ENCODE measurements at places on chromosomes 16 and 17.

DNA sequence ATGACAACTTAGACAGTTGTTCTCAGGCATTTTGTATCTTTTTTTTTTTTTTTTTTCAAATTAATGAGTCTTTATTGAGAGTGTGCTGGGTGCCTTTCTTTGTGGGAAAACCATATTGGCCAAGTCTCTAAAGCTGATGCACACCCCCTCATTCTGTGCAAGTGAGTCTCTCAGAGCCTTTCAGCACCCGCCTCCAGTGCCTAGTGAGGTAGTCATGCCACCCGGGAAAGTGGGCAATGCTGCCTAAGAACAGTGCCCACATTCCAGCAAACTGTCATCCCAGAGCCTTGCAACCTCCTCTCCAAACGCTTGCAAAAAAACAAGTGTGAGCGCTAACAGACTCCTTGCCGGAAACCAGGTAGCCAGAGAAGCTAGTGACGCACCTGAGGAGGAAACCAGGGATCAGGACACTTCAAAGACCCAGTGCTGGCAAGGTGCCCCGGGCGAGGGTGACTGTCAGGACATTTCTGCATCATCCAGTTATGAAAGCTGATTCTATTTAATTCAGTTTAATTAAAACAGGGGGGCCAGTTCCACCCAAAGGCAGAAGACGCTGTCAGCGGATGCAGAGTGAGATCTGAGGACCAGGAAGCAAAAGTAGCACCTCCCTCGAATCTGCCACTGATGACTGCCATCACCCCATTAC lies 34.9 kb downstream of the SMARCE1 start:
- no peak for DNase-seq

DNA sequence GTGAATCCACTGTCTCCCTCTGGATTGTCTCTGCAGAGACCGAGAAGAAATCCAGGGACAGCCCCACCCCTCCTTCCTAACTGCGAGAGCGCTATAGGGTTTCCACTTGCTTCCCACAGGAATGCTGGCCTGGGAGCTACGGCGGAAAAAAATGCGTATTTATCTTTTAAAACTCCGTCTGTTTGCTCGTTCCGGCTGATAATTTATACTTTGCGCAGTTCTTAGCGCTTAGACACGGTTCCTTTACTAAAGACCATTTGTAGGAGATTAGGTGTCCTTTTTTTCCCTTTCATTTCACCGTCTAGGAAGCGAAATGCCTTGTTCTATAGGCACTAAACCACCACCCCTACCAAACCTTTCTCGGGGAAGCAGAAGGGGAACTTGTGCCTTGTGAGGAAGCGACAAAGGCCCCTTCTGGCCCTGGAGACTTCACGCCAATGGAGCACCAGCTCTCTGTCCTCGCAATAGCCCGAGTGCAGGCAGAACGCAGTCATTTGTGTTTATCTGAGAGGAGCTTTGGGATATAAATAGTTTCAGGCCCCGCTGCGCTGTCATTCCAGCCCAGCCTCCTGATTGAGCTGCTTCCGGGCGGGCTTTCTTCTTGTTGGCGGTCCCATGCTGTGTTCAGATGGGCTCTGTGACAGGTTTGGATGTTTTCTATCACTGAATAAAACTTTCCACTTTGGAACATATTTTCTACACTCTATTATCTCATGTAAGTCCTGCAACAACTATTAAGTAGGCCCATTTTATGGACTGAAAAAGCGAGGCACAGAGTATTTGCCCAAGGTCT lies 791 bp upstream of the SUPT4H1 start:
- DNase-seq: no peak

DNA sequence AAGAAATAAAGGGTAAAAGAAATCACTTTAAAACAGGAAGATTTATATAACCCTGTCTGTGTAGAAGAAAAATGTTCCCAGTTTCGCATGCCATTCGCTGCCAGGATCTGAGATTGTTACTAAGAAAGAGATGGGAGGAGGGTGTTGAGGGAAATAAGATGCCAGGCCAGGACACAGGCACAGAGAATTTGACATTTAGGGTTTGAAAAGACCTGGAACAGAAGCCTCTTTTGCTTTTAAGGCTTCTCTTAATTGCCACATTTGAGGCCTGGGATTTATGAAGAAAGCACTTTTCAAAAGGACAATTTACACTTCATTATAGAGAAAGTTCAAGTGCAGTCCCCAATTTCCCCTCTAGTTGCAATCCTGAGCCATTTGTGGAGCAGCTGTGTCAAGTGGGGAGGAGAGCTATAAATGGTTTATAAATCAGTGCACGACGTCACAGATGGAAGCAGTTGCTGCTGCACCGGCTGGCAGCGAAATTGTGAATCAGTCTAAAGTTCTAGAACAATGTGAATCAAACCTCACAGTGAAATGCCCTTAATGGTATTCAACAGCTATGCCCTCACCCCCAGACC lies 26.5 kb upstream of the C16orf87 start:
- DNase-seq: no peak

DNA sequence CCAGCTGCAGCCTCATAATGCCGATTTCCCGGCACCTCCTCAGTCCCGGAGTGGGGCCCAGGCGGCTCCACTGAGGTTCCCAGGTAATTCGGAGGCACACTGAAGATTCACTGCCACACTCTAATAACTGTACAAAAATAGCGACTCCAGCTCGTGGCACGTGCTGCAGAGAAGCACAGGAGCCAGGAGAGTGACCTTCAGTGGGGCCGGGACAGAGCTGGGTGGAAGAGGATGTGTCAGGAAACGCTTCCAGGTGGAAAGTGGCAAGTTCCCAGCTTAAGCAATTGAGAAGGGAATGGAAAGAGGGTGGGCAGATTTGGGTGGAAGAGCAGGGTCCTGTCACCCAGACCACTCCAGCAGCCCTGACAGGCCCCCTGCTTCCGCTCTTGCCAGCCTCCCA lies 3.1 kb upstream of the TRAP1 start:
- no peak for DNase-seq

DNA sequence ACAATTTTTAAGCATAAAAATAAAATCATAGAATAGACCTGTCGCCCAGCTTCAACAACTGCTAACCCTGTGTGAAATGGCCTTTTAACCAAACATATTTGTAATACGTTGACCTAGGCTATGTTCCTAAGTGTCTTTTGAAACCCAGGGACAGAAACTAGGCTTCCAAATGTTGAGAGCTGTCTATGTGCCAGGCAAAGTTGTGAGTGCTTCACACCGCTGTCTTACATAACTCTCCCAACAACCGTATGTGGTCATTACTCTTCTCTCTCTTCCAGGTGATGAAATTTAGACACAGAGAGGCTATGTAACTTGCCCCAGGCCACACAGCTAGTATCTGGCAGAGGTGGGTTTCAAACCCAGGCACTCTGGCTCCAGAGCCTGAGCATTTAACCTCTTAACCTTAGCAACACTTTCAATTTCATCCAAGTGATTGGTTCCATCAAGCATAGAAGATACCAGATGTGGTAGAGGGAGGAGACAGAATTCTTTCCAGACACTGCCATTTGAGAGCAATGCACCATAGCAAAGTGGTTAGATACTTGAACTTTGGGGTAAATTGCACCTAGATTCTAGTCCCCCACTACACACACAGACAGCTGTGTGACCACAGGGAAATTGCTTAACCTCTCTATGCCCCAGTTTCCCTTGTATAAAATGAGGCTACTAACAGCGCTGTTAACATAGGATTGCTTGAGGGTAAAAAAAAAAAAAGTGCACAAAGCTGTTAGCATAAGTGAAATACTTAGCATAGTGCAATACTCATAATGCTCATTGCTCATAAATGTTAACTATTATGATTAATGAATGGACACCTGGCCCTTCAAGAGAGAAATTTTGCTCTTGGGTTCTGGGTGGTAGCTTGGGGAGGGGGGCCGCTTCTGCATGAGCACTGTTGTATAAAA lies 160.6 kb downstream of the IRX3 start:
- no peak for DNase-seq

DNA sequence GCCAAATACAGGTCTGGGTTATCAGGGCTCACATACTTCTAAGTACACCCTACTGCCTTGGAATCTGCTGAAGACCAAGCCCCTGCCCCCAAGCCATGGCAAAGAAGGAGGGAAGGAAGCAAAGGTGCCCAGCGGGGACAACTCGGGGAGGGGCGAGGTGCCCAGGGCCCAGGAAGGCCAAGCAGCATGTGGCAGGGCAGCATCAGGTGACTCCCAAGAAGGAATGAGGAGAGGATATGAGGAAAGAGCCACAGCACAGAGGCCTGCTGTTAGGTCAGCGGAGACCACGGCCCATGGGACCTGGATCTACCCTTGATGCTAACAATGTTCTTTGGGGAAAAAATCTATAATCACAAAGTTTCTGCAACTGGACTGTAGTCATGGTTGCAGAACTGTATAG lies 142.6 kb upstream of the CRHR1 start:
- DNase-seq: no peak

GRCh38 chr17:79473111-79473875 lies 137.6 kb downstream of the RBFOX3 start:
- no peak for DNase-seq

GRCh38 chr17:27368980-27369379 lies 75.1 kb downstream of the WSB1 start:
- no peak for DNase-seq

- no peak for DNase-seq
Observed at GRCh38 chr16:65758620-65759019, 607.9 kb upstream of the CDH5 start.

DNA sequence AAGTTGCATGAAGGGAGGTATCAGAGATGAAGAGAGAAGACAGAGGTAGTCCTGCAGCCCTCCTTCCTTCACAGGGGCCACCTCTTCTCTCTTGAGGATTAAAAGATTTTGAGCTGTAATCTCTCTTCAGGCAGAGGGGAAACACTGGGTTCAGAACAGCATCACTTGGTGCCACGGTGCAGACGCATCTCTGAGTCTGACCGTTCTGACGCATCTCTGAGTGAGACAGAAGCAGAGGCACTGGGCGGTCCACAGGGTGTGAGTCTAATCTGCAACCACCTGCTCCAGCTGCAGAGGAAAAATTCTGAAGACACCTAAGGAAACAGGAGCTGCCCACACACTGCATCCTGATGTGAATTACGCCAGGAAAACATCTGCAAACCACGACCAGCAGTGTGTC lies 5.3 kb upstream of the KRT37 start:
- no peak for DNase-seq

GRCh38 chr17:7004398-7005253 lies 7.8 kb upstream of the RNASEK start:
- DNase-seq: no peak
